CD4-positive, alpha-beta memory T cell (primary cell): ENCODE measurements at places on chromosomes 4 and X.

DNA sequence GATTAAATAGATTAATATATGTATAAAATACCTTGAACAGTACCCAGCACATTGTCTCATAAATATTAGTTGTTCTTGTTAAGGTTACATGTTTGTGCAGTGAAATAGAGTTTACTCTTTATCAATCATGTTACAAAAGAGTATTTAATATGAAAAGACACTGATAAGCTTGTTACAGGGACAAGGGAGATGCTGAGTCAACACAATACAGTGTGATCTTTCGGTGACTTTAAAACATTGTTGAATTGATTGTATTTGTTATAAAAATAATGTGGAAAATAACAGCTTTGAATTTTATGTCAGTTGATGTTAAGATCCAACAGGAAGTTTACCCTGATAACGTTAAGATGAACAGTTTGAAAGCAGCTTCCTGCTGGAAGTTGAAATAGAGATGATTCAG lies 1.4 kb upstream of the WDR13 start:
- no peak for DNase-seq

DNA sequence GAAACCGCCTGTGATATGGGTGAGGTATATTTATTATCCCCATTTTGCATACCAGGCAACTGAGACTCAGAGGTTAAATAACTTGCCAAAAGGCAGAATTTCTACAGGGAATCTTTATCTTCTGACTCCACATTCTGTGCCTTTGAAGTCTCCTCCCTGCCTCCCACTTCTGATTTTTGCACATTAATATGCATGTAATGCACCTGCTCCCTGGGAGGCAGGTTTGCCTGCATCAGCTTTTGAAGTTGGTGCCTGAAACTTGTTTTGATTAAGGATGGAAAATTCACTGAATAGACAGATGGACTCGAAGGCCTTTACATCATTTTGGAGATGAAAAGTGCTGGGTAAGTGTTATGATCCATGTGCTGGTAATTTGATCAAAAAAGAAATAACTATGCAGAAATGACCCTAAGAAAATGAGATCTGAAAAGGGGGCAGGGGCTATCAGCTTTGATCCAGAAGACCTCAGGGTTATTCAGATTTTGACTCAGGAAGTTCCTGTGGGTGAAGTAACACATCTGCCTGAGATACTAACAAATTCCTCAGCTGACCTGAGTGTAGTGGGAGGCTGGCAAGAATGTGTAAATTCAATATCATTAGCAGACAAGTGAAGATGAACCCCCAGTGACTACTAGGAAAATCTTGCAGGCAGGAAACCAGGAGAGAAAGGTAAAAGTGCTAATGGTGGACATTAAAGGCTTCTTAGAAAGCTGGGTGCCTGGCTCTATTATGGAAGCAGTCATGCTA lies 167.5 kb upstream of the BOD1L1 start:
- DNase-seq: no peak

DNA sequence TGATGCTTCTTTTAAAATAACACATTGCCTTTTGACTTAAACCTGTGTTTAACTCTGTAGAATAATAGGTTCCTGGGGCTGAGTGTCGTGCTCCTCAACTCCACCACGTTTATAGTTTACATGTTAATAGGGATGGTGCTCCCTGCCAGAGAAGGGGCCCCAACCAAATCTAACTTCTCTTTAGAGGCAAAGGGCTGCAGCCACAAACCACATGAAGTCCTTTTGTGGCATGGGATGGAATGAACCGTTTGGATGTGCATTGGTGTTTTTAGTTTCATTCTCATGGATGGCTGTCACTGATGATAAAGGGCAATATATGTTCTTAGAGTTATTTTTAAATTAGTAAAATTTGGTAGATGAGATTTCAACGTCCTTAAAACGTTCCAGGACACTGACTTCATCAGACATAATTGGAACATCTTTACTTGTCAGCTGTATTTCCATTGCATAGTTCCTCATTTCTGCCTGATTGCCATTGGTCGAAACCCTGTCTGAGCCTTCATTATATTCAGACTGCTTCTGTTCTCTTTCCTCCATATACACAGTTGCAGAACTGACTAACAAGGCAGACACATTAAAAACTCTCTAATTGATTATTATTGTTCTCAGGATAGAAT lies 60.4 kb upstream of the HPF1 start:
- DNase-seq: no peak

- no peak for DNase-seq
These were observed 1653.3 kb upstream of the PCDH7 start for GRCh38 chr4:29066861-29067260.

DNA sequence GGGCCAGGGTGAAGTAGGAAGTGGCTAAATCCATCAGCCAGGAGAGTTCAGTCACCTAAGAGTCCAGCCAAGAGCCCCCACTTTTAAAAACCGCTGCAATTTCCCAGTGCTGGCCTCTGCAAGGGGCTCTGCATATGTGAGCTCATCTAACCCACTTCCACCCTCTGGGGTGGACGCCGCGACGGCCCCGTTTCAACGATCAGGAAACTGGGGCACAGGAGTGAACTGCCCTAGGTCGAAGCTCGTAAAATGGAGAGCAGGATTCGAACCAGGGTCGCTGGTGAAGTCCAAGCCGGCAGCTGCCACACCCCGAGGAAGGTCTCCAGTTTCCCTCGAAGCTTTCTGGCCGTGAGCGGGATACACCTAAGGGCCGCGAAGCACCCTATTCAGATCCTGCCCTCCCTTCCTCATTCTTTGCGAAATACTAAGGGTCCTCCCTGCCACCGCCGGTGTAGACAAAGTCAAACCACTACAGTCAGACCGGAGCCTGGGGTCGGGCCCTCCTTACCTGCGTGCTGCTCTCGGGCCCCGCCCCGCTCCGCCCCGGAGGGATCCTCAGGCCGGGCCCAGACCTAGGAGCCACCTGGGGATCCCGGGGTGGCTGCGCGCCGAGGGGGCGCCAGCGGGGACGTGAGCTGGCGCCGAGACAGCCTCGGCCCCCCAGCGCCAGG lies 446 bp downstream of the EVC2 start:
- no peak for DNase-seq

GRCh38 chrX:150690126-150690525 lies 3.1 kb upstream of the MTMR1 start:
- no peak for DNase-seq

DNA sequence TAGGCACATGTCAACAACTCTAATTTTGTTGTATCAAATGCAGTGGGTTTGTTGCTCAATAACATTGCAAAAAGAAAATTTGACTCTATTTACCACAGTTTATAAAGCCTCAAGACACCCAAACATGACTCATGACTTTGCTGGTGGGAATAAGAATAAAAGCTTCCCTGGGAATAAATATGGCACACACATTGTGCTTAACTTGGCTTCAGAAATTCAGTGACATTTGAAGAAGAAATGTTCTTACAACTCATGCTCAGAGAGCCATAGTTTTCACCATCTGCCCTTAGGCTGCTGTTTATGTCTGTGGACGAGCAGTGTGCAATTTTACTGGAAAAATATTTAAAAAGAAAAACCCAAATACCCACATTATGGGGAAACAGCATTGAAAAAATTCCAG lies 60.9 kb downstream of the SPATA18 start:
- DNase-seq: no peak

DNA sequence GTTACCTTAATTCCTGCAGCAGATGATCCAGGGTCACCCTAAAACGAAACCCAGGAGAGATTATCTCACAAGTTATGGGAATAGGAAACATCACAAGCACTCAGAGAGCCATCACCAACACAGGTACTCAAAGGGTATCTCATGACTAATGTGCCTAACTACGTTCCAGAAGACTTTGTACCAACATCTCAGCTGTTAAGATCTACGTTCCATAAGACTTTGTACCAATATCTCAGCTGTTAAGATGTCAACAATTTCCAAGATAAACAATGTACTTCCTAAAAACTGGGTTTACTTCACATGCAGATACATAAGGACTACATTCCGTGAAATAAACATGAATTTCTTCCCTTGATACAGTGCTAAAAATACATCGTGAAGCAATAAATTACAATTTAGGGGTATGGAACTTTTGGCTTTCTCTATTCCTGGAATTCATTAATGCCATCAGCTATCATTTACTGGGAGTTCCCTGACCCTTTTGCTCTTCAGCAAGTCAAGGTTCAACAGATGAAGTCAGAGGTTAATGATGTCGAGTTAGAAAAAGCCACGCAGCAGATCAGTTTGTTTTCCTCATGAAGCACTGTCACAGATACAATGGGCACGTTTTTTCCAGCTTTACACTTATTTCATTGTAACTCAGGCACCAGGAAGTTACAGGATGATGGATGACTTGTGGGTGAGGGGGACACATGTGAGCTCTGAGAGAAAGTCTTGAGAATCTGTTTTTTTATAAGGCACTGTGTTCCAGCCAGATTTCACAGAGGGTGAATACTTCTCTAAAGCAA lies 127.0 kb upstream of the ETNPPL start:
- DNase-seq: no peak

DNA sequence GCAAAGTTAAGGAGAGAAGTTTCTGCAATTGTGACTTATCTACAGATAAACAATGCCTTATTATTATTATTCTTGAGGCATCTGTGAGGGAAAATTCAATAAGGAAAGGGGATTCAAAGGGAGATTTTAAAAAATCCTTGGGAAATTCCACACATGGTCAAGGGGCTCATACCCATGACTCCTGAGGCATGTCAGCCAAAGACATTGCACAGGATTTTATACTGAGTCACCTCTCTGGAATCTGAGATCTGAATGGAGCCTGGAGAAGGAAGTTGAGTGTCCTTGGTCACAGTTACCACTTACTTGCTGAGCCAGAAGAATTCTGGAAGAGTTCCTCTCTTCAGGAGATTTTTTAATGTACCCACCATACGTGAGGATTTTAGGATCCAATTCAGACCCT lies 14.4 kb upstream of the CXCL8 start:
- DNase-seq: no peak
